Activated naive CD4-positive, alpha-beta T cell (primary cell): ENCODE measurements at places on chromosomes 11 and 22.

- no peak for DNase-seq
Measured at GRCh38 chr11:11173316-11174025, 179.6 kb downstream of the CSNK2A3 start.

GRCh38 chr22:39434243-39434653 is 22.6 kb upstream of the MGAT3 start:
- no peak for DNase-seq

DNA sequence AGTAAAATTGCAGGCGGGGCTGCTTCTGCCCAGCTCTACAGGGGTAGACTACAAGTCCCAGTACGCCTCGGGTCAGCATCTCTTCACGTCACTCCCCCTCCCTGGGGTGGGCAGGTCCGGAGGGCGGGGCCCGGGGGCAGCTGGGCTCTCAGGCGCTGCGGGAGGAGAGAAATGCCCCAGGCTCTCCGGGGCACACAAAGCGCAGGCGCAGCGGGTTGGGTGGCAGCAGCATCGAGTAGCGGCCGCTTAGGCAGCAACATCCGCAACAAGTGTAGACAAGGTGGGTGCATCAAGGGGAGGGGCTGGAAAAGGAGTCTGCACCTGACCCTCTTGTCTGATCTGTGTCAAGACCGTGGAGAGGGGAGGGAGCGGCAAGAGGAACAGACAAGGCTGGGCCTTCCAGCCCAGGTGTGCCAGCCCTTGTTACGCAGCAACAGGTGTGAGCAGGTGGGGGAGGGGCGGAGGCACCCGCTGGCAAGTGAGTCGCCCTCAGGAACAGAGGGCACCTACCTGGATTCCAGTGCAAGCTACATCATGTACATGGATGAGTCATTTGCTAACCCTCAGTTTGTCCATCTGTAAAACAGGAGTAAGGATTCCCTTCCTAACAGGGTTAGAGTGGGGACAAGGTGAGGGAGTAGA is 1.2 kb downstream of the PLEKHB1 start:
- DNase-seq: peak; percentile 72

DNA sequence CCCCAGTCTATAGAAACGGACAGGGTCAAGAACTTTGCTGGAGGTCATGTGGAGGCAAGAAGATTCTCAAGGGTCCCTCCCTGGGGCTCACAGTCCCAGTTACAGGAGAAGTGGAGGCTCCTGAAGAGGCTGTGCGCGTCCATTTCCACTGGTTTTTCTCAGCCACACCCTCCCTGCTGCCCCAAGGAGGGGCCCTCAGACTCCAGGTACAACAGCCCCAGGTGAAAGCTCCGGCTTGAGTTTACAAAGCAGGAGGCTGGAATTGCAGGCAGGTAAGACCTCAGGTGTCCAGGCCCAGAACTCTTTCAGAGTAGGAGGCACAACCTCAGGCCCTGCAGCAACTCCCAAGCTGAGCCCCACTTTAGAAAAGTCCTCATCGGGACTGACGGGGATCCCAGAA is 3.1 kb downstream of the SHANK2 start:
- no peak for DNase-seq

- DNase-seq: no peak
Measured at GRCh38 chr22:42969348-42969975, 45.5 kb downstream of the PACSIN2 start.

DNA sequence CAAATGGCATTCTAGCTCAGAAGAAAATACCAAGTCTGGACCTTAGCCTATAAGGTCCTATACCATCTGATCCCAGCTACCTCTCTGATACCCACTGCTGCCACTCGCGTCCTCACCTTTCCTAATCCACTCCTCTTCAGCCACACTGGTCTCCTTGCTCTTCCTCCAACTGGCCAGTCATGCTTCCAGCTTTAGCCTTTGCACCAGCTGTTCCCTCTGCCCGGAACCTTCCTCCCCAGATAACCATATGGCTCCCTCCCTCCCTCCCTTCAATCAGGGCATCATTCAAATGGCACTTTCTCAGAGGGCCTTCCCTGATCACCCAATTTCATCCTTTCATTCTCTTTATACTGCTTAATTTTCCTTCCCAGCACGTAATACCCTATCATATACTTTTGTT is 67.9 kb downstream of the KCNC1 start:
- DNase-seq: no peak

DNA sequence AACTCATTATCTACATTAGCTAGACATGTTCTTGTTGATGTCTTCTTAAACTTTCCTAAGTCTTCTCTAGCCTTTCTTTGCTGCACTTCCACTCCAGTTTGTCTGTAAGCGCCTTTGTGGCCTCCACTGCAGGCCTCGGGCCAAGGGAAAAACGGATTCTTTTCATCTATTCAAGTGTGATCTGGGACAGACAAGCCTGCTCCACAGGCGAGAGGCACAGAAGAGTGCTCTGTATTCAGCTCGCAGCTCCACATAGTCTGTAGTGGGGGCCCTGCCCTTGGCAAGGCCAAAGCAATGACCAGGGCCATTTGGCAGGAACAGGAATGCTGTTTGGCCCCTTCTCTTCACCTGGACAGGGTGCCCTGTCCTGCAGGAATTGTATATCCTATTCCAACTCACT is 84.1 kb upstream of the BARX2 start:
- DNase-seq: no peak

- DNase-seq: no peak
Measured at GRCh38 chr22:39423976-39424375, 24.4 kb downstream of the TAB1 start.

DNA sequence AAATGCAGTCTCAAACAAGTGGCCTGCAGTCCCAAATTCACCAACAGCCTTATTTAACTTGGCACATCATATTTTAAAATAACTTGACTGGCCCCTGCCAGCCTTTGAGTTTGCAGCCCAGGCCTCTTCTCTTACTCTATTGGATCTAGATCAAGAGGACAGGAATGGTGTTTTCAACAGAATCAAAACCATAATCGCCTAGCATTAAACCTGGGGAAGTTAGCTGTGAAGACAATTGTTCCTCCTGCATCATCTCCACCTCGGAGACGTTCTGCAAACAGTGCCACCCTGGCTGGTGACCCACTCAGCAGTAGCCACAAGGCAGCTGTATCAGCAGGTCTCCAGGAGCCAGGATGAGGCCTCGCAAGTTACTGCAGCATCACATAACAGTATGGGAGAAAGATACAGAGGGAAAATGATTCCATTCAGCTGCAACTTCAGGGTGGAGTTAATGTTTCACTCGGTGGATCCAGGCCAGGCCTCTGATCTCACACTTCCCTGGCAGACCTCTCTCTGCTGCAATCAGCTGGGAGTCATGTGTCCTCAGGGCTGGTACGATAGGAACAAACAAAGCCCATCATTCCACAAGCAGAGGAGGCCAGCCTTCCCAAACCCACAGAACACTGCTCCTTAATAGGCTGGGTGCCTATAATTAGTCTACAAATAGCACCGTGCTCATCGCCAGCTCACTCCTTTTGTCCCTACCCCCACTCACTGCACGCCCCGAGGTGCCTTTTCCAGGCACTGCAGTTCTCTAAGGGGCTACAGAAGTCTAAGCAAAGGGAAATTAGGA is 18.6 kb upstream of the SCN2B start:
- DNase-seq: no peak

DNA sequence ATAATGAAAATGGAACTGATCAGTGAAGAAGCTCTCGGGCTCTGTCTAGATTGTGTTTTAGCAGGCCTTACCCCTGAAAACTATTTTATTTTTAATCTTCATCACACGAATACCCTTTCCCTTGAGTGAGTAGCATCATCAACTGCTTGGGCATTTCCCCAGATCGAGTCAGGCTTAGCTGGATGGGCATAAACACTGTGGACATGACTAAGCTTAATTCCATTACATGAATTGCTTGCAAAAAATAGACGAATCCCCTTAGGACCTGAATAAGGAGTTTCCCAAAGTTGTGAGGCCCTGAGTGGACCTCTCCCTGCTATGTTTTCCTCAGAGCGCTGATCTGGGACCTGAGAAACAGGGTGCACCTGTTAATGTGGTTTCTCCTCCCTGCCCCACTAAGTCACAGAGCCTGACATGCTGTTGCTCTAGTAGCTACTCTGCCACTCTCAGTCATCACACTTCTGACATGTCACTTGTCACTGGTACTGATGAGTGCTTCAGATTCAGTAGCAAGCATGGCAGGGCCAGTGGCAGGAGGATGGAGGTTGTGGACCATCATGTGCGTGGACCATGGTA is 53.5 kb downstream of the ENDOD1 start:
- DNase-seq: no peak
